ENCODE measurements at places on chromosomes 7 and 10. TPM values are rescaled to one million over a fixed set of nuclear protein-coding genes. Genes with fewer than 3 reads are reported as not detected.

GRCh38 chr7:139586286-139586685 is 62.8 kb downstream of the CLEC2L start:
- no peak for DNase-seq

DNA sequence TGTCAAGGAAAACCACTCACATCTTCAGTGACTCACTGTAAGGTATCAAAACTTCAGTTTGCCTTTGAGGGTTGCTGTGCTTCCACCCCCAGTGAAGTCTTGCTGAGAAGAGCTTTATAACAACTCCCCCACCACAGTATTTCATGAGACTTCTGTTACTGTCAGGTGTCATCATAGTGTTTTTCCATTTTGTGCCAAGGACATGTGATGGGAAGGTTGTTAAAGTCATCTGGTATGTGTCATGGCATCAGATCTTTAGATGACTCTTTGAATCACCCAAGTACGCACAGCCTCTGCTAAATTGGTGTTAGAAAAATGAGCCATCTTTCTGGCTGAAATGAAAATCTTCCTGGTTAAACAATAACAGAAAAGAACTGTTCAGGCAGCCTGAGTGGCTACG is 115.0 kb upstream of the CCDC6 start:
- no peak for DNase-seq

- no peak for DNase-seq
Observed at GRCh38 chr7:44618753-44619152, 12.3 kb downstream of the OGDH start.

- peak; percentile 66 for DNase-seq
Observed at GRCh38 chr10:580778-581177, 108.7 kb downstream of the DIP2C start.

The TMEM225B gene
- total RNA-seq: 1.1 TPM

The ZNF365 gene
- total RNA-seq: 3.0 TPM

The DOCK4 gene
- 1.5 TPM for total RNA-seq

The HTR7 gene
- total RNA-seq: 0.88 TPM

The CTAGE4 gene
- not detected for total RNA-seq

Data from SJSA1 (cell line).